H1 (cell line): ENCODE measurements at places on chromosomes 1 and 21.

GRCh38 chr1:227734856-227735538, at the start of the genes JMJD4 and SNAP47:
JMJD4 (minus strand) TSS chr1:227735302; CDS start chr1:227735273, 29 bp downstream.
SNAP47 (plus strand) TSS chr1:227735435; CDS start chr1:227747737, 12,302 bp downstream.
- peak; percentile 96 for DNase-seq

DNA sequence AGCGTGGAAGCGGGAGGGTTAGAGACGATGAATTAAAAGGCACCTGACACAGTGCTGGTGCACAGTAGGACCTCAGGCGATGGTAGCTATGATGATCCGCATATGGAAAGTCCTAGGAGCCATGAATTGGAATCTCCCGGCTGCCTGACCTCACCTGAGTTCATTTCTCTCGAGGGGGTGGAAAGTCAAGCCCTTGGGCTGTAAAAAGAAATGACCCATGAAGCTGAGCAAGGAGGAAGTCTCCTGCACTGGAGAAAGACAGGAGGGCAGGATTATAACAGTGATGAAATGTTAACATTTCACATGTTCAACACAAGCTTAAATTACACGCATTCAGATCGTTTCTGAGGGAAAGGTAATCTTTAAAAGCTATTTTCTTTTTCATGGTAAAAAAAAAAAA, 481.2 kb downstream of the MATN1 start:
- no peak for DNase-seq

- peak; percentile 89 for DNase-seq
Measured at GRCh38 chr1:3618881-3619671, 5.7 kb upstream of the TPRG1L start.

DNA sequence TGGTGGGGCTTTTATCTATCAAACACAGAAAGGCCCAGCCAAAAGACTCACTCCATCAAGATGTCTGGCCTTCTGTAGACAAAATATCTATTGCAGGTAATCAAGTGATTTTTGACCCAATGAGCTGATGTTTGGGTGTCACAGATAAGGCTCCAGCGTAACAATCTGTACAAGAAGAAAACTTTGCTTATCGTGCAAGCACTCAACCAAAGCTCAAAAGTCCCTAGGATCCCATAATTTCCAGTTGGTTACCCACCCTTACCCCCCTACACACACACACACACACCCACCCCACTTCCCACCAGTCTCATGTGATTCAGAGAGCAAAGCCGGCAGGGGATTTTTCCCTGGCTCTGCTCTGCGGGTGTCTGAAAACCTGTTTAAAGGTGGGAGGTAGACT, 5.8 kb downstream of the ITPKB start:
- no peak for DNase-seq

DNA sequence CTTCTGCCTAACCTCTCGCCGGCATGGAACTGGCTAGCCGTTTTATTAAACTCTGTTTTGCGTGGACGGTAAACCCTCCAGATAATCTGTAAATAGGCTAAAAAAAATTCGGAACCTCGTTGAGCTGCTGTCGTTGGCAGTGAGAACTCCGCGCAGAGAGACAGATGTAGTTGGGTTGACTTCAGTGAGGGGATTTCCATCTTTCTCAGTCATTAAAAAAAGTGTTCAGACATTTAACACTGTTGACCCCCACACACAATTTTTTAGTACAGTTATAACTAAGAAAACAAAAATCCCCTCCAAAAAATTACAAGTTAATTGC, 464 bp downstream of the PARK7 start:
- no peak for DNase-seq

DNA sequence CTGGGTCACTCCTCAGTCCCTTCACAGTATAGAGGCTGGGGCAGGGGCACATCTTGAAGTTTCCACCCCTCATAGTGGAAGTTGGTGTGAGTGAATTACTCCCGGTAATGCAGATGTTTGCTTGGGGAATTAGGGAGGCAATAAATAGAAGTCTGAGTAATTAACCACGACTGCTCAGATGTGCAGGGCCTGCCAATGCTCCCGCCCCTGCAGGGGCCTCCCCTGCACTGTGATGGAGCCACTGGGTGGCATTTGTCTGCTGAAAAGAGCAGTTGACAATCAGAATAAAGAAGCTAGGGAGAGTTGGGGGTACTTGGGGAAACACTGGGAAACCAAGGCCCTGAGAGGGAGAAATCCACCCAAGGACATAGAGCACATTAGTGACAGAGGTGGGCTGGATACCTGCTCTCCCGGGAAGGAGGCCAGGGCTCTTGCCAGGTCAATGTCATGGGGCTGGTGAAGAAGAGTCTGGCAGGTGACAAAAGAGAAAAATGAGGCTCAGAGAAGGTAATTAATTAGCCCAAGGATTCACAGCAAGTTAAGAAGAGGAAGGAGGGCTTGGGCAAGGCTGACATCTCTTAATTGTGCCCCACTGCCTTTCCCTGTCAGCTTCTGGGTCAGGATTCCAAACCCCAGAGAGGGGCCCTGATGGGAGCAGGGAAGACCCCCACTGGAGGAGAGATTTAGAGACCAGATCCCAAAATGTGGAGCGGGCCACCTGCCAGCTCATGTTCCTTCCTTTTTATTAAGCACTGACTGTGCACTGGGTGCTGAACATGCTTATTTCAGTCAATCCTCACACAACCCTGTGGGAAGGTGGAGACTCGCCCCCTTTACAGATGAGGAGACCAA, 436.2 kb downstream of the MATN1 start:
- DNase-seq: no peak

GRCh38 chr1:209207701-209208286, 375.7 kb upstream of the CAMK1G start:
- peak; percentile 82 for DNase-seq

DNA sequence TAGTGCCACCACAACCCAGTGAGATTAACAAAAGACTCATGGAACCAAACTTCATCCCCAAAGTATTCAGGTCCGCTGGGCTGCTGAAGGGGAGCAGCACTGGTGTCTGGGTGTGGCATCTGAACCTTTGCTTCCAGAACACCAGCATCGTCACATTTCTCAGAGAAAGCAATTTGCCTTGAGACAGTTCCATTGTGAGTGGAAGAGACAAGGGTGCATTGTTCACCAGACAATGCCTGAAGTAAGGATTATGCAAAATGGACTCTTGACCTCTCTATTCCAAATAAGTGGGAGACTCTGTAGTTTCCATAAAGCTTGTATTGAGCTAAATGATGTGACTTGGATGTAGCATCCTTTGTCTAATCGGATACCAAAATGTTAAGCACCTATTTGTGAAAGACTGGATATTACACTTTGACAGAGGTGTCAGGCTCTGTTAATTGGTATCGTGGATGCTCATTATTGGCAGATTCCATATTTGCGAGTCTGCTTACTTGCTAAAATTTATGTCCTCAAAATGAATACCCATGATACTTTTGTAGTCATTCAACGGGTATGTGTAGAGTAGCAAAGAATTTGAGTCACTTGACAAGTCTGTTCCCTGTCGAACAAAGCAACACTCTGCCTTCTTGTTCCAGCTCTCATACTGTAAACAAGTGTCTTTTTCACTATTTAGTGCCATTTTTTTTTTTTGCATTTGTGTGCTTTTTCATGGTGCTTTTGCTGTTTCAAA, 75.6 kb downstream of the MRPS6 start:
- DNase-seq: no peak

DNA sequence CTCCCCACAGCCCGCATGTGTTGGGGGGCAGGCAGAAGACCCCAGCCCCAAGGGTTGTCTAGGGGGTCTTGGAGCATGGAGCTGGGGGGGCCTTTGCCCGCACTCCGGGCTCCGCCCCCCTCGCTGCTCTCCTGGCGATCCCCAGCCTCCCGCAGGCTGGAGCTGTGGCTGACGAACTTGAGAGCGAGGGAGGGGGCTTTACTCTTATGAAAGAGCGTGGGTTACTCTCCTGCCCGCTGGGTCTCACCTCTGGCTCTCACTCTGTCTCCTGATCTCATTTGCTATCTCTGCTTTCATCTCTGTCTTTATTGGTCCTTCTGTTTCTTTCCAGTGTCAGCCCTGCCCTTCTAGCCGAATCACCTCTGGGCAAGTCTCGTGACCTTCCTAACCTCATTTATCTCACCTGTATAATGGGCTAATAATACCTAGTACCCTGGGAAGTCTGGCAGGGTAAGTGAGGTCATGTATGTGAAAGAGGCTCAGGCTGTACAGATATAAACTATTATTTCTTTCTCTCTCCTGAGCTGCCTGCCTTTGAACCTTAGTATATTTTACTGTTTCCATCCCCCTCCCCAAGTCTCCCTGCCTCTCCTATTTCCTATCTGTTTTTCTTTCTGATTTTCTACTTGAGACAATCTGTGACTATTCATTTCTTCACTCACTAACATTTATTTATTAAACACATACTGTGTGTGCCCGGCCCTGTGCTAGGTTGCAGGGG, 731 bp downstream of the EFNA4 start:
- no peak for DNase-seq

GRCh38 chr1:12620488-12620865, 2.5 kb upstream of the DHRS3 start:
- DNase-seq: no peak

DNA sequence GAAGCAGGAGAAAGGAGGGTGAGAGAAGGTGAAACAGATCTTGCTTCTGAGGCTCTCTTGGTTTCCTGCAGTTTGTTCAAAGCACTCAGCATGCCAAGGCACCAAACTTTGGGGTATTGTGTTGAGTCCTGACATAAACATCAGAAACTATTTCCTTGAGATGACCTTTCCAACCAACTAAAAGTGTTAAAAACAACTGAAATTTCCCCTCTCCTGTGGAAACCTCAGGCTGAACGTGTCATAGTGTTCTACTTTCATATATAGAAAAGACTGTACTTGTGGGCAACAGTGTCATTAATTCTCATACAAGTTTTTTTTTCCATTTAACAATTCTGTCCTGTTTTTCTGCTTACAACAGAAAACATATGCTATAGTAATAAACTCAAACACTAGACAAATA, 6.3 kb upstream of the LYST start:
- DNase-seq: no peak

GRCh38 chr1:111814642-111815041, 58.9 kb downstream of the DDX20 start:
- DNase-seq: no peak

GRCh38 chr1:47390843-47391242, 25.2 kb upstream of the FOXE3 start:
- no peak for DNase-seq

DNA sequence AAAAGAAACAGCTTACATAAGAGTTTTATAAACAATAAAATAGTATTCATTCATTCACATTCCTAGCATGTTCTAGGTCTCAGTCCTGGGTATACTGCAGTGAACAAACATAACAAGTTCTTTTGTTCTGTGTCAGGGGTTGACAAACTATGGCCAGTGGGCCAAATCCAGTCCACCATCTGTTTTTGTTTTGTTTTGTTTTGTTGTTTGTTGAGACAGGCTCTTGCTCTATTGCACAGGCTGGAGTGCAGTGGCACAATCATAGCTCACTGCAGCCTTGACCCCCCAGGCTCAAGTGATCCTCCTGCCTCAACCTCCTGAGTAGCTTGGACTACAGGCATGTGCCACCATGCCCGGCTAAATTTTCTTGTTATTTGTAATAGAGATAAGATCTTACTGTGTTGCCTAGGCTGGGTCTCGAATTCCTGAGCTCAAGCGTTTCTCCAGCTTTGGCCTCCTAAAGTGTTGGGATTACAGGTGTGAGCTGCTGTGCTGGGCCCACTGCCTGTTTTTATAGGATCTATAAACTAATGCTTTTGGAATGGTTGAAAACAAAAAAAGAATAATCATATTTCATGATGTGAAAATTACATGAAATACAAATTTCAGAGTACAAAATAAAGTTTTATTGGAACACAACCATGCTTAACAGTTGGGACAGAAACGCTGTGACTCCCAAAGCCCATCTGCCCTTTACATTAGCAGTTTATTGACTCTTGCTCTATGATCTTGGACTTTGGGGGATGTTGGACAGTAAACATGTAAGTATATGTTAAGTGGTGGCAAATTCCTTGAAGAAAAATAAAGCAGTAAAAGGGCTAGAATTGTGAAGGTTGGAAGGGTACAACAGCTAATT, 17.9 kb downstream of the CAPZA1 start:
- DNase-seq: no peak
